ENCODE measurements at places on chromosomes 3 and 15. TPM values are rescaled to one million over a fixed set of nuclear protein-coding genes. Genes with fewer than 3 reads are reported as not detected.

DNA sequence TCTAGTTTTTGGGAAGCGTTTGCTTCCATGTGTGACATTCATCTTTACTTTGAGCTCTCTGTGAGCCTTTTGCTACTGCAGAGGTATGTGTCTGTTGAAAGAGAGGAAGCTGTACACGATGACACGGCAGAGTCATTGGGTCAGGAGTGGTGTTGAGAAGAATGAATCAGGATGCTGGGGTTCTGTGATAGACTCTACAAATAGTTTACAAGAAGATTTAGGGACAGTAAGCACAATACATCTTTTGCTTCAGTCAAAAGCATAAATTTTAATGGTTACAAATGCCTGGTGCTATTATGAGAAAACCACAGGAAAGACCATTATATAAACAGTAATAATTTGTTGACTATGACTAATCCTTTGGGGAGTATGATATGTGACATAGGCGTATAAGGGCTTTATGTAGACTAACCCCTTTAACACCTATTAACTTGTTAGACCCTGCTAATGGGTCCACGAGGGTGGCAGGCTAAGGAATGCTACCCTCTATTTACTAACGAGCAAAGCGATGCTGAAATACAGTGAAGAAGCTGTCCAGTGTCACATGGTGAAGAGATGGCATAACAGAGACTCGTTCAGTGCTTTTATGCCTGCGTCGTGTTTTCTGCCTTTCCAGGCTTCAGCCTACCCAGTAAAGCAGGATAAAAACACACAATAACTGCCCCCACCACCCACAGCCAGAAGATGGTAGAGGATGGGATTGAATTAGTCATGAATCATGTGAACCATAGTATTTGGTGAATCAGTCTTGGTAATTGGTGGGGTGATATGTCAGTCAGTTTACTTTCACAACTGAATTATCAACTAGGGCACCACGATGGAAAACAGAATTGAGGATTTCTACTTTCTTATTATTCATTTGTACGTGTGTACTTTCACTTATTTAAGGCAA lies 118.8 kb downstream of the LPP start:
- peak; percentile 94 for DNase-seq

TEX264 gene
- total RNA-seq: 45.8 TPM

- DNase-seq: no peak
Measured at GRCh38 chr3:169931747-169932520, 20.6 kb downstream of the SAMD7 start.

EFHB gene
- total RNA-seq: 0.46 TPM

USF3 gene
- 18.2 TPM for total RNA-seq

DNA sequence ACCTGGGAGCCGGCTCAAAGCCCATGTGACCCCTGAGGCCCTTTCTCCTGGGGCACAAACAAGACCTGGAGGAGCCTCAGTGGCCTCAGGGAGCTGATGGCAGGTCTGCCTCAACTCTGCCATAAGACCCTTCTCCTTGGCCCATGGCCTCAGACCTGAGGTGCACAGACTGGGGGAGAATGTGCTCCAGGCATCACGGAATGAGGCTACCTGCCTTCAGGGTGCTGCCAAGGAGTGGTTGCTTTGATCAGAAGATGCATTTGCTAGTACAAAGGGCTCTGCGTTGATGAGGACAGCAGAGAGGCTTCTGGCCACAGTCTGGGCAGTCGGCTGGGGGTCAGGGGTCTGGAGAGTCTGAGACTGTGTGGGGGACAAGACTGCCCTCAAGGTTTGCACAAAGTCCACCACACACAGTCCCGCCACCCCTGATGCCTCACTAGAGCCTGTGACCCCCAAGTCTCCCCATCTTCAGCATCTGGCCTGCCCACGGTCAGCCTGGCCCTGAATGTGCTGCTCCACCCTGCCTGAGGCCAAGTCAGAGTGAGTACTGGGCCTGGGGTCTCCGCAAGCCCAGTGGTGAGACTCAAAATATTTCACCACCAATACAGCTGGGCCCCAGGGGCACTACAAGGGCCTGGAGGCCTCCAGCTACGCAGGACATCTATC lies 26.6 kb downstream of the ALDH1L1 start:
- DNase-seq: no peak

CCDC33 gene
- total RNA-seq: not detected

FGD5 gene
- 0.77 TPM for total RNA-seq

ZNF660 gene
- not detected for total RNA-seq

- DNase-seq: no peak
Measured at GRCh38 chr15:22995795-22996194, 15.6 kb upstream of the CYFIP1 start.

NCKIPSD gene
- 26.8 TPM for total RNA-seq

DNA sequence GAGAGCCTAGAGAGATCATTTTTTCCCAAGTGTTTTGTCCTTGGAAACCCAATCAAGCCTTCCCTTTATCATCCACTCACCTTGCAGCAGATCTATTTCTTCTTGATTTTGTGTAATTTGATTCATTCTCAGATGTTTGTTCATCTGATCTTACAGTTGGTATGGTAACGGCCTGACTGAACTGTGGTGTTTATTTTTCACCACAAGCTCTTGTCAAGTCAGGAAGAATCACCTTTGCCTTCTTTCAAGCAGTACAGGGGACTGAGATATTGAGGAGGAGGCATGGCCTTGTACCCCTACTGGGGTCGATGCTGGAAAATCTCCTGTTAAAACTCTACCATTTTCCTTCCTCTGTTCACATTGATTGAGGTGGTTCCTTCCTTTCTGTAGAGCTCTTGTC lies 361.4 kb upstream of the CFAP20DC start:
- DNase-seq: no peak

- DNase-seq: no peak
Measured at GRCh38 chr3:11662392-11662990, 18.8 kb upstream of the VGLL4 start.

DNA sequence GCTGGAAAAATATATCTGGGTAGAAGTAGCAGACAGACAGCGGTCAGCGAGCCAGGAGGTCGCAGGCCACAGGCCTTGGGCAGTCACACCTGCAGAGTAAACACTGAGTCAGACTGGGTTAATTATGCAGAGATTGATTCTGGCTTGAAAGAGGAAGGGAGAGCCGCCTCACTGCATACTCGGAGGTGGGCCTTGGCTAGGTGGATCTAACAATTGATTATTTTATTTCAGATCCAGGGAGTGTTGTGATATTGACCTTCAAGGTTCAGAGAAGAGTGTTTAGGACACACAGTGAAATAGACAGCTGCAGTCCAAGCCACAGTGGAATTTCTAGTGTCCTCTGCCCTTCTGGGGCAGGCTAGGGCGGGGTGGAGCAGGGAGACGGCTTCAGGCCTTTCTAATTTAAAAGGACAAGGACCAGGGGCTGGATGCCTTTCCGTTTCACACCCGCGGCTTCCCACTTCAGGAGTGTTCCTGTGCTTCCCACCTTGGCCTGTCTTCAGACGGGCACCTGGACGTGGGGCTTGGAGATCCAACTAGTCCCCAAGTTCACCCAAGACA lies 237.3 kb downstream of the XXYLT1 start:
- no peak for DNase-seq

PLA2G4F gene
- not detected for total RNA-seq

- no peak for DNase-seq
Measured at GRCh38 chr3:39088889-39089288, 18.5 kb downstream of the GORASP1 start.

DNA sequence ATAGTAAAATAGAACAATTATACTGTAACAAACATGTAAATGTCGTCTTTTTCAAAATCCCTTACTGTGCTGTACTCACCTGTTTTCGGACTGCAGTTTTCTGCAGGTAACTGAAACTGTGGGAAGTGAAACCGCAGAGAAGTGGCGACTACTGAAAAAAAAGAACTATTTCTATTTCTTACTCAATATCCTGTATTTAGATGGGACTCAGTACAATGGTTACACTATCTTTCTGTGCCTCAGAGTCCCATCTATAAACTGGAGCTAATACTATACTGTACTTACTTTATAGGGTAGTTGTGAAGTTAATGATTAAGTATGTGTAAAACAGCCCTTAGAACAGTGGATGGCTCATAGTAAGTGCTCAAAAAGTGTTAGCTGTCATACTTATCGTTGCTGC lies 14.3 kb upstream of the P2RY12 start:
- no peak for DNase-seq

- DNase-seq: no peak
Measured at GRCh38 chr3:95655363-95655986, 1158.9 kb upstream of the EPHA6 start.

GRCh38 chr3:14925729-14926591 lies 21.4 kb upstream of the NR2C2 start:
- peak; percentile 47 for DNase-seq

DNASE1L3 gene
- total RNA-seq: not detected

GRCh38 chr15:33358306-33358705 lies 47.5 kb downstream of the RYR3 start:
- no peak for DNase-seq

DNA sequence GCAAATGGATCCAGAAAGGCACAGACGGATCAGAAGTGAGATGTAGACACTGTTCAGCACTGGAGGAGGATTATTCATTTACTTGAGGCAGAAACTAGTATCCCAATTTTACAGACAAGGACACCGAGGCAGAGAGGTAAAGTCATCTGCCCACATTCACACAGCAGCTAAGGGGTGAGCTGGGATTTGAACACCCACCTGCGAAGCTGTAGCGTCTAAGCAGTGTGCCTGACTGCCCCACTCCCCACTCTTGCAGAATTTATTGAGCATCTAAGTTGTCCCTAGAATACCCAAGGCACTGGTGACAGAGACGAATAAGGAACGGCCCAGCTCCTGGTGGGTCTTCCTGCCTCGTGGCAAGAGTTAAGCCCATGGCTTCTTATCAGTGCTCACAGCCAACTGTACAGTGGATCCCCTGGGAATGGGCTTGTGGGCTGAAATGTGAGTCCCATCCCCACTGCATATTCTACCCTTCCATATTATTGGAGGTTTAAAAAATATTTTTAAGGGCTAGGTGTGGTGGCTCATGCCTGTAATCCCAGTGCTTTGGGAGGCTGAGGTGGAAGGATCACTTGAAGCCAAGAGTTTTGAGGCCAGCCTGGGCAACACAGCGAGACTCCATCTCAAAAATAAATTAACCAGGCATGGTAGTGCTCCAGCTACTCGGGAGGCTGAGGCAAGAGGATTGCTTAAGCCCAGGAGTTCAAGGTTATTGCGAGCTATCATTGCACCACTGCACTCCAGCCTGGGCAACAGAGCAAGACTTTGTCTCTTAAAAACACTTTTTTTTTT lies 77.6 kb downstream of the IQSEC1 start:
- no peak for DNase-seq

DNA sequence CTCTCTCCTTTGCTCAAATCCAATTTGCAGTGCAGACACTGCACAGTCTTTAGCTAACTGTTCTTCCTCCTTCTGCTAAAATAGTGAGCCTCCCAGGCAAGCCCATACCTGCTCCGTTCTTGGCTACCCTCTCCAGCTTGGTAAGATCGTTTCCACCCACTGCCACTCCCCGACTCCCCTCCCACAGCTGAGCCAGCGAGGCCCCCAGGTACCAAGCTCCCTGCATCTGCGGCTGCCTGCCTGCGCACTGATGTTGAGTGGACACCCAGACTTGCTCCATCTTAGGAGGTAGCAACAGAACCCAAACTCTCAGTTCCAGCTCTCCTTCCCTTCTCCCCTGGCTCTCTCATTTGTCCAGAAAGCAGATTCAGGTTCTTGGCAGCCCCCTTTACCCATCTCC lies 7.9 kb upstream of the TNK2 start:
- no peak for DNase-seq

INAFM2 gene
- total RNA-seq: 10.4 TPM

SEMA5B gene
- total RNA-seq: 1.2 TPM

LCTL gene
- total RNA-seq: not detected

GUCA1C gene
- total RNA-seq: not detected

DNA sequence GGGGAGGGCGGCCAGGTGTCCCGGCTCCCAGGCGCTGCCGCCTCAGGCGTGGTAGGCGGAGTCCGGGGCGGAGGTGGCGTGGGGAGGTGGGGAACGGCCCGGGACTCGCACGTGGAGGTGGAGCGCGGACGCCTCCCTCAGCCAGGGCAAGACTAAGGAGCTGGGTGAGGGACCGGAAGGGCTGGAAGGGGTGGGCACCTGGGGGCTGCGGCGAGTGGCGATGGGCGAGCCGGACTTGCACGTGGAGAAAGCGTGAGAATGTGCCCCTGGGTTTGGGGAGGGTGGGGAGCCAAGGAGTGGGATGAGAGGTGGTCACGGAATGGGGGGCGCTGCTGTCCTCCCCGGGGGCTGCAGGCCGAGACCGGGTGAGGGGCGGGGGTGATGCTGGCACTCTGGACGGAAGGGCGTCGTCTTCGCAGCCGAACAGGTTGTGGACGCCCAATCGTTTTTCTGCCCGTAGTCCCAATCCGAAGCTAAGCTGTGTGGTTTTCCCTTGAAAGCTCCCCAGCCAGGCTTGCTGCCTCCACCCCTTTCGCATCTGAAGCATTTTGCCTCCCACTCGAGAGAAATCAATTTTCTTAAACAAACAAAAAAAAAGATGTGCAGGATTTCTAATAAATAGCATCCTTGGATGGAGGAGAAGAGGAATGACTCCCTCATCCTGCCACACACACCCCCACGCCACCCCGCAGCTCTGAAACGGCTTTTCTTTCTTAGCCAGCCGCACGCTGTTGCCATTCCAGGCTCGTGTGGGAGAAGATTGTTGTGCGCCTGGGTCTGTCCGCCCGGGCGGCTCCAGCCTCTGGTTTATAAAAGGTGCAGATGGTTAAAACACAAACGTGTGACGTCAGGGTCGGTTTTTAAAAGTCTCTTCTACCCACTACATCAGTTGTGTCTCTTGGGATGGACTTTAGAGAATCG lies 62.5 kb upstream of the ANKRD28 start:
- DNase-seq: no peak

GRCh38 chr15:80106051-80106450 lies 46.6 kb downstream of the ZFAND6 start:
- DNase-seq: no peak

- no peak for DNase-seq
Measured at GRCh38 chr3:49567406-49567805, 13.1 kb downstream of the BSN start.

ZBED2 gene
- total RNA-seq: 0.10 TPM
